ENCODE measurements at places on chromosomes 13 and 19.

- no peak for DNase-seq
These were observed 7.0 kb downstream of the CALM3 start for GRCh38 chr19:46608178-46608577.

GRCh38 chr13:25819856-25820530, 231.8 kb downstream of the SHISA2 start:
- no peak for DNase-seq

DNA sequence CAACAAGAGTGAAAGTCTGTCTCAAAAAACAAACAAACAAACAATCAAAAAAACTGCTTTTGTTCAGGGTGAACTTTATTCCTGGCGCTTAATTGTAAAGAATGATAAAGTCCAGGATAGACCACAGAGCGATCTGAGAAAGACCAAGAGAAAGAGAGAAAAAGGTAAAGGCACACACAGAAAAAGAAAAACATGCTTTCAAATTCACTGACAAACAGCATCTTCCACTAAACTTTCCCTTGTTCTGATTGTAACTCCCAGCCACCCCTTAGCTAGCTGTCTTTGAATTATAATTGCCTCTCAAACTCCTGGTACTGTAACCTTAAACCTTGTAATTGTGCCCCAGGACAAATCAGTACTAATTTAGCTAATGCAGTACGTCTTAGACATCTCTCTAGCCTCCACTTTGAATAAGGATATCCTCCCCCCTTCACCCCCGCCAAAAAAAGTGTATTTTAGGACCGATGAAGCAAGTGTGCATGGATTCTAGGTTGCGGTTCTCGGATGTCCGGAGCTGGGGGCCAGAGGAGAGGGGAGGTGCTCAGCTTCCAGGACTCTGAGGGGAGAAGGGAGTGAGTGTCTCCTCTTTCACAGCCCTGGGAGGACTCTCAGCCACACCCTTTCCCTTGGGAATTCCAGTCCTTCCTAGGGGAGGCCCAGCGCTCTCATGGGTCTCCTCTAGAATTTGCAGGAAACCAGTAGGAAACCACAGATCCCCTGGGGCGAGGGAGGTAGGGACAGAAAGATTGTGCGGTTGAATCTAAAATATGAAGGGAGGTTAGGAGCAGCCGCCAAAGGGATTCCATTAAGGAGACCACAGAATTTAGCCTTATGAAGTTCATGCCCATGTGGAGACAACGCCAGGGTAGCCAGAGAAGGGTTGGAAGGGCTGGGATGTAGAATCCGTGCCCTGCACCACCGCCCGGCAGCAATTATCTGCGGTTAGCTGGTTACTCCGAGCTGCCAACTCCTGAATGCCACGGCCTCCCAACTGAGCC, 19.7 kb downstream of the ZNF536 start:
- peak; percentile 78 for DNase-seq

DNA sequence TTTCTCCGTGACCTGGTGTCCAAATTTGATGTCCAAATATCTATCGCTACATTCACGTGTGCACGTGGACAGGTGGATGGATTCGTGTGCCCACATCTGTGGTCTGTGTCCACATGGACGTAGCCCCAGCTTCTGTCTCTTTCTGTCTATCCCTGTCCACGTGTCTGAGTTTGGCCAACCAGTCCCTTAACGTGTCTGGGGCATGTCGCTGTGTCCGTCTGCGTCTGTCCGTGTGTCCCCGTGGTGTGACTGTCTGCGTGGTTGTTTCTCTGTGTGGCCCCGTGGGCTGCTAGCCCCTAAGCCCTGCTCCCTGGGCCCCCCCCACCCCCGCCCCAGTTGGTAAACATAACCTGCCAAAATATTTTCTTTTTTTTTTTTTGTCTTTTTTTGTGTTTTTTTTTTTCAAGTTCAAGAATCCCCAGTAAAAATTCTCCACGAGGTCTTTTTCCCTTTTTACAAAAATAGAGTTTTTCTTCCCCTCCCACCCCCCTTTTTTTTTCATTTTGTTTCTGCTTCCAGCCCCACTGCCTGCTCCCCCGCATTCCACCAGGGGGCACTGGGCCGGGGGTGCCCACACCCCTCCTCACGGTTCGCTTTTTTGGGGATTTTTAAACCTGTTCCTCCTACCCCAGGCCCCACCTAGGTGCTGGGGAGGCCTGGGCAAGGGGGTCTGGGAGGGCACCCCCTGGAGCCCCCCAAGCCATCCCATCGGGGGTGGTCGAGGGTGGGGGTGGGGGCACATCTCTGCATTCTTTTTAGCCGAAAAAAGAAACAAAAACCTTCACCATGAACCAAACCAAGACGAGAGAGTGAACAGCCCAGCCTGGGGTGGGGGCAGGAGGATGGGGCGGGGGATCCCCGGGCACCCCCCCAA, 18.3 kb downstream of the PRKCSH start:
- no peak for DNase-seq

GRCh38 chr13:87677496-87678371, 6.6 kb downstream of the SLITRK5 start:
- DNase-seq: no peak

DNA sequence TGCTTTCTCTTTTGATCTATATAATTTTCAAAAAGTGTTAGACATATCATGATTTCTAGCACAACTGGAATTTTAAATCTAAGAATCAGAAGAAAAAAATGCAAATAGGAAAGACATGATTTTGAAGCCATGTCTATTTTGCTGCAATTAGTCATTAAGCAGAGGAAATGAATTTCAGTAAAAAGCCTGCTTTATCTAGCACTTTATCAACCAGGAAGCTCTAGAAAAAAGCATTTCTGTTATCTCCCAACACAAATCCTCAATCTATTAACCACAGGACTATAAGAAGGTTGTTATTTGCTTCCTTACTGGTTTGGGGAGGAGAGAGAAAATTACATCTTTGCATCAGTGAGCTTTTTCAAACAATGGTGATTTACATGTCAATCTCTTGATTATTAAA, 716.7 kb downstream of the DIAPH3 start:
- no peak for DNase-seq

- no peak for DNase-seq
These were observed 8.1 kb downstream of the BLOC1S3 start for GRCh38 chr19:45186509-45187334.

GRCh38 chr13:57138988-57139387, 1.7 kb upstream of the PRR20A start:
- DNase-seq: no peak

- peak; percentile 39 for DNase-seq
These were observed 30.6 kb upstream of the IGSF23 start for GRCh38 chr19:44582581-44583265.

DNA sequence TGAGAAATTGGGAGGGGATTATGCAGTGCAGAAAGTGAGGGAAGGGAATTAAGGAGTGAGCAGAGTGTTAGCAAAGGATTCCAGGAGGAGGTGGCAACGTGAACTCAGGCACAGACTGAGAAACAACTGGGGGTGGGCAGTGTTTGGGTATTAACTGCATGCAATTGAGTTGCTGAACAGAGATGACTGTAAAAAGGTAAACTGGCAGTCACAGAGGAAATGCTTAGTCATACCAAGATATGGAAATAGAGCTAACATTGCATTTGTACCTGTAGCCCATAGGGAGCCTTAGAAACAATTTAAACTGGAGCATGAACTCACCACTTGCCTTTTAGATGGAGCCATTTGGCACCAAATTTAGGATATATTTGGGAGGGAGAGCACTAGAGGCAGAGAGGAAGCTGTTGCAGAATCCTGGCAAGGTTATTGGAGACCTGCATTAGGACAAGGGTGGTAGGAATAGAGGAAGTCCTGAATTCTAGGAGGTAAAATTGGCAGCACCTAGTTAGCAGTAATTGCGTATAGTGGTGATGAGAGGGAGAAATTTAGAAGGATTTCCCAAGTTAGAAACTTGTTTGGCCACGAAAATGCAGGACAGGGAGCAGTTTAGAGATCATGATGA, 100.6 kb upstream of the FRY start:
- no peak for DNase-seq

GRCh38 chr19:54620464-54620863, 9.8 kb upstream of the LILRB1 start:
- no peak for DNase-seq

DNA sequence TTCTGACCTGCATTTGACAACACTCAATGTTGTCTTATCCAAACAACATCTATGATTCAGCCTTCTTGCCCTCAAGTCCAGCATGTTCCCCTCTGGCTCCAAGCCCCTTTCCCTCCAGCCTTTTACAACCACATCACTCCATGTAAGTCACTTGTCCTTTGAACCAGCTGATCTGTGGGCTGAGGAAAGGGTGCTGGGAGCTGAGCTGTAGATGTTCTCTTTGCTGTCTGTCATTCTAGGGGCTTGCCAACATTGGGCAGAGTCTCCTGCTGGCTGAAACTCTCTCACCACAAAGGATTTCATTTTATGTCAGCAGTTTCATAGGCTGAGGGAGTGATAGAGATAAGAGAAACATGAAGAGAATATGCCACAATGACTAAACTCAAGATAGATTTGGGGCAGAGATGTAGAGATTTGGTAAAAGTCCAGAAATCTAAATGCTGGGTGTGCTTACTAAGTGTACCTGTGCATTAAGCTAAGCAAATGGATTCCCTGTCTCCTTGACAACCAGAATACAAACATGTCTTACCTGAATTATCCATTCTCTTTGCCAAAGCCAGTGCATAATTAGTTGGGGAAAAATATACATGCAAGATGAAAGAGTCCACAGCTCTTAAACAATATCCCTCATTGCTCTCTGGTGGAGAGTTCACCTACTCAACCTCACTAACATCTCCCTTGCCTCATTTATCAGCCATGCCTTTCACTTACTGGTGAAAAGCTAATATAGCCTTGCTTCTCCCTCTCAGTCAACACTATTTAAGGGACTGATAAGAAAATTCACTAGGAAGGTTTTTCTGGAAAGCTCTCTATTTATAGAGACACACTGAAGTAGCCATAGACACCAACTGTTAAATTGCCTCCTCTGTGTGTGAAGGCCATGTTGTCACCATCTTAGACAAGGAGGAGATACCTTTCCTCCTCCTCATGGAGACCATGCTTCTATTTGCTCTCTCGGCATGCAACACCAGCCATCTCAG, 175.5 kb upstream of the SERP2 start:
- DNase-seq: no peak

GRCh38 chr19:5645409-5645808, 22.5 kb downstream of the SAFB start:
- DNase-seq: no peak

GRCh38 chr13:49651570-49652354, 23.5 kb downstream of the ARL11 start:
- no peak for DNase-seq

- DNase-seq: no peak
These were observed 262.8 kb downstream of the FOXO1 start for GRCh38 chr13:40403509-40404241.

DNA sequence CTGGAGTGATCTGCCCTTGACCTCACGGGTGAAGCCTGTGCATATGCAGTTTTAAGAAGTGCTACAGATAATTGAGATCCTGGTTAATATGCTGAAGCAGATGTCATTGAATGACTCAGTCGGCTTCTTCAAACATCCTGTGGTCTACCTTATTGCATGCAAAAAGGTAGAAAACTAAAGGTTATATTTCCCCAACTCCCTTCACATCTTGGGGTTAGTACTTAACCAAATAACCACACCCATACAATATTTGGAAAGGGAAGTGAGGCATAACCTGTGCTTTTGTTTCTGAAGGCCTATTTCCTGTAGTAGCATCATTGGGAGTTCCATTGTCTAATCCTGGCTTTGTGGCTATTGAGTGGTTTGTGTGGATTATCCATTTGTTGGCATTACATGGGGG, 58.3 kb downstream of the RAP2A start:
- DNase-seq: no peak

GRCh38 chr19:5307655-5308054, 33.0 kb downstream of the PTPRS start:
- no peak for DNase-seq

DNA sequence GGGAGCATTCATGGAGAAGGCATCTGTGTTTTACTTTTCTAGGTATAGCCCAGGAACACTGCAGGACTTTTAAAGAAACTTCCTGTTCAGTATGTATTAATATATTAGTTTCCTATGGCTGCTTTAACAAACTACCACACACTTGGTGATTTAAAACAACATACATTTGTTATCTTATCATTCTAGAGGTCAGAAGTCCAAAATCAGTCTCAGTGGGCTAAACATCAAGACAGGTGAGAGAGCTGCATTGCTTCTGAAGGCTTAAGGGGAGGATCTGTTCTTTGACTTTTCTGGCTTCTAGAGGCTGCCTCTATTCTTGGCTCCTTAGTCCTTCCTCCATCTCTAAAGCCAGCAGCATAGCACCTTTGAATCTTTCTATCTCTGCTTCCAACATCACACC, 37.6 kb upstream of the DIAPH3 start:
- DNase-seq: no peak

GRCh38 chr13:65343898-65344663, 1886.1 kb downstream of the PCDH9 start:
- DNase-seq: no peak

DNA sequence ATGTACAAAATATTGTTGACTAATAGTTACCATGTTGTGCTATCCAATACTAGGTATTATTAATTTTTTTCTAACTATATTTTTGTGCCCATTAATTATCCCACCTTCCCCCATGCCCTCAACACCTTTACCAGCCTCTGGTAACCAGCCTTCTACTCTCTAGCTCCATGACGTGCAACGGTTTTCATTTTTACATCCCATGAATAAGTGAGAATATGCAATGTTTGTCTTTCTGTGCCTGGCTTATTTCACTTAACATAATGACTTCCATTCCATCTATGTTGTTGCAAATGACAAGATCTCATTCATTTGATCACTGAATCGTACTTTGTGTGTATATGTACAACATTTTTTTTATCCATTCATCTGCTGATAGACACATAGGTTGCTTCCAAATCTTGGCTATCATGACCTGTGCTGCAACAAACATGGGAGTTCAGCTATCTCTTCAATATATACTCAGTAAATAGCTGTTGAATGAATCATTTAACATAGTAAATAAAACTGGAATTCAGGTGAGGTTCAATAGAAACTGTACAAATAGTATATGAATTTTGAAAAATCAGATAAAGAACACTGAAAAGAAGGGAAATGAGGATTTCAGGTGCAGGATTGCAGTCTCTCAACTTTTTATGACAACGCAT, 509.0 kb upstream of the MIR17HG start:
- DNase-seq: no peak

DNA sequence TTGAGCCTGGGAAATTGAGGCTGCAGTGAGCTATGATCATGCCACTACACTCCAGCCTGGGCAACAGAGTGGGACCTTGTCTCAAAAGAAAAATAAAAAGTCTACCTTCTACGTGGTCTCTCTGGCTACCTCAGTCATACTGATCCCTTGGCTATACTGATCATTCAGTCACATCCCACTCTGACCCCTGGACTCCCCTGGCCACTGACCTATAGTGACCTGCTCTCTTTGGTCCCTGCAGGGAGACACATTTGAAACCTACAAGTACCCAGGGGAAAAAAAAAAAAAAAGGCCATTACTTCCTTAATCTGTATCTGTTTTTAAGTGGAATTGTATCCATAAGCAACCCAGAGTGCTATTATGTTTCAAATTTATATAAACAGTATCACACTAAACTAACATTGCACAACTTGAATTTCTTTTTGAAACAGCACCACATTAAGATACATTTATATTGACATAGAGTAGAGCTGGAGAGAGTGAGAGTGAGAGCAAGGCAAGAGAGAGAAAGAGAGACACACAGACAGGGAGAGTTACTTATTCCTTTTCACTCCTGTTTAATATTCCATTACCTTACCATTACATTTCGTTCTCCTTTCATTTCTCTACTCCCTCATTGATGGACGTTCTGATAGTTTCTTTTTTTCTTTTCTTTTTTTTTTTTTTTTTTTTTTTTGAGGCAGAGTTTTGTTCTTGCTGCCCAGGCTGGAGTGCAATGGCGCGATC, 23.7 kb upstream of the CERS4 start:
- no peak for DNase-seq
